Left hindlimb (tissue), 1 donor: ENCODE measurements at places on chromosomes 5 and 9.

DNA sequence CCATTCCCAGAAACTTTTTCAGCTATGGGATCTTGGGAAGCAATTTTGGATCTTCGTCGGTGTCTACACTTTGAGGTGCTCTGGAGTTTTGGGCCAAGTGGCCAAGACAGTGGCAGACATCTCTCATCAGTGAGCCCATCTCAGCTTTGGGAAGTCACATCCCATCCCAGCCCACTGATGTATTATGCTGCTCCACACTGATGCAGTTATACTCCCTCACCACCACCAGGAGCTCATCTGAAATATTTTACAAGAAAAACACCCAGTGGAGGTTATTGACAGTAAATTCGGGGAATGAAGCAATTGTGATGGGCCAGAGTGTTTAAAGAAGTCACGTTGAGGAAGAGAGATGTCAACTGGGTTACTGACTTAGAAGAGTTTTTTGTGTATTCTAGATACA is 378.0 kb downstream of the KDM4C start:
- DNase-seq: no peak

GRCh38 chr9:93471124-93471523 is 17.7 kb upstream of the FAM120AOS start:
- no peak for DNase-seq

DNA sequence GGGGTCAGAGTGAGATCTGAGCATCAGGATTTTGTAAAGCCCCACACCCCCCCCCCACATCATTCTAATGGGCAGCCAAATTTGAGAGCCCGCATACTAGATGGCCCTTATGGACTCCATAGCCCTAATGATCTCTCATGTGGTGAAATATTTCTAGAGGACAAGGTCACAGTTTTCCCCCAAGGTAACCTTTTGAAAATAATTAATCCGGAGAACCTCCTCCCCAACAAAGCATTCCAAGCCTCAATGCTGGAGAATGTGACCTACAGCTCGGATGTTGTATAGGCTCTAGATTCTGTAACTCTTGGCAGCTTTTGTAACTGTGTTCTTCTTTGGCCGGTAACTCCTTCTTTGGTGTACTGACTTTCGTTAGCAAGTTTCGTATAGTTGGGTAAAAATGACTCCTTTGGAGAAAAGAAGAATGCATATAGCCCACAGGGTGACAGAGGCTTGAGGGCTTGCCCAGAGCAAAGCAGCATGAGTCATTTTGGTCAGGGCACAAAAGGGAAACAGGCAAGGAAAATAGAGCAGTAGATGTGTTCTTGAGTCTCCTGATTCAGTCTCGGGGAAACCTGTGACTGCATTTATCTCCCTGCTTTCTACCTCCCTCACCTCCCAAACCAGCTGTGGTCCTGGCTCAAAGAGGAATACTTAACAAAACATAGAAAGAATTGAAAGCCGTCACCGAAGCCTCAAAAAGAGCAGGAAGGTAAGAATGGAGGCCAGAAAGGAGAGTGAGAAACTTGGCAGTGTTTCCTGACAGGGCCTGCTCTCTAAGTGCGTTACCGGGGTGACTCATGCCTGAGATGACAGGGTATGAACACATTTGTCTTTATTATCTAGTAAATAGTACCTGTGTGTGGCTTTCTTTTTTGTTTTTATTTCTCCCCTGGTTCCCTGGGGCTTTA is 6.6 kb upstream of the XPA start:
- no peak for DNase-seq

DNA sequence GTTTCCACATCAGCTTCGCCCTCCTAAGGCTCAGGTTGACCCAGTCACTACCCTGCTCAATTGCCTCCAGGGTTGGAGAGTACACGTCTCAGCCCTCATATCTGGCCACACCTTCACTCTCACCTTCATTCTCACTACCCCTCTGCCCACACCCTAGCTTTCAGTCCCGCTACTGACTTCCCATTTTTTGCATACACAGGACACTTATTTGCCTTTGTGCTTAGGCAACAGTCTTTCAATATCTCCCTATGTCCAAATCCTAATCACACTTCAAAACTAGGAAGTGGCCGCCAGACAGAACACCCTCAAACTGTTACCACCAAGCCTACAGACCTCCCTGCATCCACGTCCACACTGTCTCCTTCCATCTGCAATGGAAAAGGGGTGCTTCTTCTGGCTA is 10.9 kb downstream of the MCTP1 start:
- DNase-seq: no peak
